Activated naive CD4-positive, alpha-beta T cell treated with anti-CD3 and anti-CD28 coated beads for 36 hours (primary cell): ENCODE measurements at places on chromosomes 2 and 18. TPM values are rescaled to one million over a fixed set of nuclear protein-coding genes. Genes with fewer than 3 reads are reported as not detected.

GRCh38 chr2:69300650-69301049 lies 86.4 kb downstream of the GFPT1 start:
- no peak for DNase-seq

DNA sequence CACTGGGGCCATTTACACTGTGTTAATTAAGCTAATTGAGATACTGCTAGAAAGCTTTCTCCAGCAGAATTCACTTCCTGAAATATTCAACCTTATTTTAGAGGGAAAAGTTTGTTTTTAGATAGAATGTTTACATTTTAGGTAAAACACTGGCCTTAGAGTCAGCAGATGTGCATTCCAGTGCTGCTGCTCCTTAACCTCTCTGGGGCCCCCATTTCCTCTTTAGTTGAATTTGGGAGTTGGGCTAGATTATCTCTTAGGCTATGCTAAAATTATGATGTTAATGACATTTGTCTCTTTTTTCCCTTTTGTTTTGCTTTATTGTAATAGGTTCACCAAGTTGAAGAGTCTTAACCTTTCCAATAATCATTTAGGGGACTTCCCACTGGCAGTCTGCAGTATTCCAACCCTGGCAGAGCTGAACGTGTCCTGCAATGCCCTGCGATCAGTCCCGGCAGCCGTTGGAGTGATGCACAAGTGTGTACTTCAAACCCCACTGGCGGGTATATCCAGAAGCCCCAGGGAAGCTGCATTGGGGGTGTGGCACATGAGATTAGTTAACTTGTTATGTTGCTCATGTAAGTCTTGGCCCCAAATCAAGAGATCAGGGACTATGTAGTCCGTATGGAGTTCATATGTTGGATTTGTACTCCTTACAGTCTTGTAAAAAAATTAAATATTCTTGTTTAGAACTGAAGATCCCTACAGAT lies 179.5 kb downstream of the PHLPP1 start:
- no peak for DNase-seq

DNA sequence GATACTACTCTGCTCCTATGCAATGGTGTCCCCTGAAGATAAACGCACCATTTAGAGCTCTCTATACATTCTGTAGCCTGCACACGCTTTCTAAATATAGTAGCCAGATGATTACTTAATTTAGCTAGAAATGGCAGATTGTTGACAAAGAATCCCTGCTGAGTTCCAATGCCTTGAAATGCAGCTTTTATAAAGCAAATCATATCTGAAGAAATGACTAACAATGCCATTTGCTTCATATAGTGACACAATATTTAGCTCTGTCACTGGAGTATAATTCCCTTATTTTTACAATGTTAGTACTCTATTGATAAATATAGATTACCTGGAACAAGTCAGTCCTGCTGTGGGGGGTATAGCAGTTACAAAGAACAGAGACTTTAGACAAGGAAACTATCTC lies 166.2 kb downstream of the CDCA7 start:
- no peak for DNase-seq

DNA sequence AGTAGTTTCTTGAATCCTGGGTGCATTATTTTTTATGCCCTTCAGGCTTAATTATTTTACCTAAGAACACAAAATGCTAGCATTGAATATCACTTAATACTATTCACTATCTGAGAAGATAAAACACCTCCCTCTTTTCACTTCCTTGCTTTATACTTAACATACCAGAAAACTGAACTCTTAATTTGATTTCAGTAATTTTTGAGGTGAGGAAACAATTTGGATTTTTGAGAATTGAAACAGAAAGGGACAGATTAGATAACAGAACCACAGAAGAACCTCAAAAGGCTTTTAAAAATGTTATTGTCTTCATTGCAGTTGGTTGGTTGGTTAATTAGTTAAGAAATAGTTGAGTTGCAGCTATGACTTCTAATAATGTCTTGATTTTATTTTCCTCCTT lies 69.5 kb downstream of the GPD2 start:
- DNase-seq, result no peak

- DNase-seq, result no peak
Observed at GRCh38 chr2:121796239-121796638, 40.8 kb downstream of the TSN start.

GRCh38 chr18:69838620-69839411 lies 108.9 kb downstream of the CD226 start:
- peak; percentile 26 for DNase-seq

DNA sequence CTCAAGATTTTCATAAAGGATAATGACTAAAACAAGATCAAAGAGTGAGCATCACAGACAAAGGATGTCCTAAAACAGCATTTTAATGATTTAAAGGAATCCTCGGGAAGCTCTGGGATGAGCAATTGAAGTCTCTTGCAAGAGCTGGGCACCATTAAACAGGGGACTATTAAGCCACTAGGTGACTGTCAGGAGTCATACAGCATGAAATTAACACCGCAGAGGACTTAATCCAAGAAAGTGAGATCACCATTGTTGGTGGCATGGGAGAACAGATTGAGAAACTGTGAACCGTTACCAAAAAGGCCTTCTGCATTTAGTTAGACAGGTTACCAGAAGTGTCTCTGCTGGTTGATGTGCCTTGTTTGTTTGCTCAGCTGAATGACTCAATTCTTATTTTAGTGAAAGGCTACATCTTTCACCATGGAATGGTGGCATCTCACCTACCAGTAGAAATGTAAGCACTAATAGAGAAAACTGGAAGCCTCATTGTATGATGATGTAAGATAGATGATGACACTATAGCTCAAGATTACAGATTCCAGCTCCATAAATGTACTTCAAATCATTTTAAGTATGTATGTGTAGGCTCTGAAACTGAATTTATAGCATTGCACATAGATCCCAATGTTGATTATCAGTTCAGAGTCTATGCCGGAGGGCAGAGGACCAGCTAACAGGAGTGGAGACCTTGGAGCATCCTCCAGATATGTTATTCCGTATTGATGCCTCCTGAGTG lies 427.6 kb downstream of the SUCLG1 start:
- DNase-seq, result no peak

DNA sequence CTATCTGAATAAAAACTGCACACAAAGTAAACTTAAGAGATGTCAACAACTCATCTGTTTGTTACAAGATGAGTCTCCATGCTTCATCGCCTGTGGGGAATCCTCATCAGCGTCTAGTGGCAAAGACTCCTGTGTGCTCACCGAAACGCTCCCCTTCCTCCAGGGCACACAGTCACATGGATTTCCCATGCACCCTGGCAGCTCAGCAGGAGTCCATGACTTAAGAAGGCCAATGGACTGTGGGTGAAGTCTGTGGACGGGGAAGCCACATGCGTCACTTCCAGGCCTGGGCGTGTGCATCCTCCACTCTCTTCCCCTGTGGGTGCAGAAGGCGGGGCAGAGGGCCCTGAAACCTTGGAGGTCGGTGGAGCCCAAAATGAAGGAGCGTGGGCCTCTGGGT lies 41.1 kb downstream of the ID2 start:
- DNase-seq, result no peak

- DNase-seq, result no peak
Observed at GRCh38 chr2:33494155-33494779, 17.8 kb downstream of the RASGRP3 start.

DNA sequence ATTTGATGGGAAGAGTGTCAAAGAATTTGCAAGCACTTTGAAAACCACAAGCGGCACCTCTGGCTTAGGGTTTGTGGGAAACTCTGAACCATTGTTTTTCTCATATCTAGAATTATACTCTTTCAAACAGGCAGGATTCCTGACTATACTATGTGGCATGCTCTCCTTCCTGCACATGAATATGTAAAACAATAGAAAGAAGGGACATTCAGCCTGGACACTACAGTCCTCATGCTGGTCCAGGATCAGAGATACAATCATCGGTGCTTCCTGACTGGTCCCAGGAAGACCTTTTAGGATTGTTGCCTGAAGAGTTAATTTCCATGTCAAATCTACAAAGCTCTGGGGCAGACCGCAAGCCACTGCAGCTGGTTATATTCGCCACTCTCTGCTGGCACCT lies 55.7 kb upstream of the RASGRP3 start:
- DNase-seq, result no peak

GRCh38 chr2:46827274-46828134 lies 88.1 kb downstream of the MCFD2 start:
- DNase-seq, result no peak

DNA sequence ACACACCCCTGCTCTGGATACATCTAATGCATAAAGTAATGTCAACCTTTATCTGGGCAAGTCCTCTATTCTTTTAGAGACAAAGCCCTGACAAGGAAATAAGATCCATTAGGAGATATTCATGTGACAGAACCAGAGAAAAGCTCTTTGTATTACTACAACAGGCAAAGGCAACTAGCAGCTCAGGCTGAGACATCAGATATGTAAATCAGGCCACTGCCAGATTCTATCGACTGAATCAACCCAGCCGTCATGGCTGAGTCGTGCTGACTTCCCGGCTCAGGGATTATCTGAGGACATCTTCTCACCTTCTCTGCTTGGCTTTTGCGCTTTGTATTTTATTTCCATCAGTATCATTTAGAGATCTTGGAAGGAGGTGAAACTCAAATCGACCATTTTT lies 294.5 kb downstream of the PLCL1 start:
- no peak for DNase-seq

DNA sequence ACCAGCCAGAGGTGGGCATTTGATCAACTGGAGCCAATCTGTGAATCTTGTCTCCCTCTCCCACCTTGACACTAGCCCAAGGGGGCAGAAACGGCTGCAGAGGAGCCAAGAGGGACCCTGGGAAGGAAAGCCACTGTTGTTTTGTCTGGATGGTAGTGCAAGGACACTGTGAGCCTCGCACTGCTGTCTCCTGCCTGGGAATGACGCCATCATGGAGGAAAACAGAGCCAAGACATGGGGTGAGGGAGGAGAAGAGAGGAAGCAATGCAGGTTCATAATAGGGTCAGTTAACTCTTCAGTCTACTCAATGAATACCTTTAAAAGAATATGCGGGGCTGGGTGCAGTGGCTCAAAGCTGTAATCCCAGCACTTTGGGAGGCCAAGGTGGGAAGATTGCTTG lies 231.1 kb upstream of the AGAP1 start:
- no peak for DNase-seq

DNA sequence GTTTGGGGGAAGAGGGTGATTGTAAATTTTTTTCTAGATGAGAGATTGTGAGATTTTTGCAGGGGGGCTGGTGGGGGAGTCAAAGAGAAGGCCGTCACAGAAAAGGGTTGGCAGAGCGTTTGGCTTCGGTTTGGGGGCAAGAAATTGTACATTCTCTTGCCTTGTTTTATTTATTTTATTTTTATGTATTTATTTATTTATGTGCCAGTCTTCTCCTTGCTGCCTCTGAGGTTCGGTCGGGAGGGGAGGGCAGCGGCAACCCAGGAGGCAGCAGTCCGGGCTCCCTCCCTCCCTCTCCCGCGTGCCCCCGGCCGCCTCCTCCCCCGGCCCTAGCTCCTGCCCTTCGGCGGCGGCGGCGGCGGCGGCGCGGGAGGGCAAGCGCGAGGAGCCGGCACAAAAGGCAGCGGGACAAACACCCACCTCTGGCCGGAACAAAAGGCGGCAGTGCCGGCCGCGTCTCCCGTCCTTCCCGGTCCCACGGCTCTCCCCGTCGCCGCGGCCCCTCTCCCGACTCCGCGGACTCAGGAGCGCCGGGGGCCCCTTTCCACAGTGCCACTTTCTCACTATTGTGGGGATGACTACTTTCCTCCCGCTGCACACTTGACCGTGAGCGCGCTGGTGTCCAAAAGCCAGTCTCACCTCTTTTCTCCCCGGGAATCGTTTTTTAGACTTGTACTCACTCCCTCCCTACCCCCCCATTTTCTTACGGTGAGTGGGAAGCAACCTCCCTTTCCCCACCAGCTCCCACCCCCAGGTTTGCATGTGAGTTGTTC lies 1.2 kb downstream of the BCL11A start:
- no peak for DNase-seq

- DNase-seq, result no peak
Observed at GRCh38 chr2:217827430-217828201, 175.2 kb downstream of the TNS1 start.

Gene GLI2
- not detected for total RNA-seq

Gene APOB
- total RNA-seq, result not detected

Gene ATF2
- 53.3 TPM for total RNA-seq

Gene CAPN13
- not detected for total RNA-seq

Gene GCG
- not detected for total RNA-seq

Gene TMEM198
- 1.1 TPM for total RNA-seq

Gene AKAIN1
- total RNA-seq, result not detected

Gene RFTN2
- total RNA-seq, result not detected
